ENCODE measurements at places on chromosomes 4 and X.

- no peak for DNase-seq
Measured at GRCh38 chr4:126708716-126709115, 924.0 kb upstream of the INTU start.

DNA sequence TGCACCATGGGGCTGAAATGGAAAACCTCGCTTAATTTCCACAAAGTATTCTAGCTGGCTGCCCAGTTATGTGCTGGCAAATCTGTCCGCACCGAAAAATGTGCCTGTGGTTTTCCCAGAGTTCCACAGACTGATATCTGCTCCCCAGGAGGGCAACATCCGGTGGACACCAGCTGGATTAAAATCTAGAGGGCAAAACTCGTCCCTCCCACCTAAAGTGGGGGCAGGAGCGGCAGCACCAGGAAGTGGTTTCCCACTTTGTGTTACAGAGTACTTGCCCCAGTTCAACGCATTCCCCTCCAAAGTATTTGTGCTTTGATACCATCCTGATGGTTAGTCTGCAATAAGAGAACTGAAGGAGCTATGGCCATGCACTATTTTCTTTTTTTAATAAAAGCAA lies 187.6 kb downstream of the TSPAN5 start:
- DNase-seq: no peak

DNA sequence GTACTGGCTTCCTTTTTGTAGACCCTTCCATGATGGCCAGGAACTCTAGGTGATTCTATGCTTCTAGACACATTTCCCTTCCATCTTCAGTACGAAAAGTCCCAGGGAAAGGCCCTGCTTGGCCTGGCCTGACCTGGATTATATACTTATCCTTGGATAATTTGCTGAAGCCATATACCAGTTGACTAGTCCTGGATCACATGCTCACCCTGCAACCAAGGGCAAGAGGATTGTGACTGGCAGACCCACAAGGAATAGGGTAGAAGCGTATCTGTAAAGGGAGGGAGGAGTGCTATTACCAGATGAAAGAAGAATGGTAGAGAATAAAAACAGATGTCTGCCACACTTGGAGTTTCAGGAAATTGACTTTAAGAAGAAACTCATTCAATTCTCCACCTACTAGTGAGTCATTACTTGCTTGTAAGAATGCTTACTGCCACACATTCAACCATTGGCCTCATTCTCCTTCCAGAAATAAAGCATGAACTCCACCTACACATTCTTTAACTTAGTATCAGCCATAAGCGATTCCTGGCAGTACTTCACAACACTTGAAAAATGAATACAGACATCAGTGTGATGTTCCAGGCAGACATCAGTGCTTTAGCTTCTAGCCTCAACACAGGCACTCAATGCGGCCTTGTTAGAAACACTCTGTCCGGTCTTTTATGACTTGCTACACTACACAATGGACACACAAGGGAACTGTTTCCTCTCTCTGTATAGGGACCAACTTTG lies 141.8 kb downstream of the CBR4 start:
- no peak for DNase-seq

GRCh38 chrX:148573119-148573518 lies 72.7 kb downstream of the AFF2 start:
- no peak for DNase-seq

DNA sequence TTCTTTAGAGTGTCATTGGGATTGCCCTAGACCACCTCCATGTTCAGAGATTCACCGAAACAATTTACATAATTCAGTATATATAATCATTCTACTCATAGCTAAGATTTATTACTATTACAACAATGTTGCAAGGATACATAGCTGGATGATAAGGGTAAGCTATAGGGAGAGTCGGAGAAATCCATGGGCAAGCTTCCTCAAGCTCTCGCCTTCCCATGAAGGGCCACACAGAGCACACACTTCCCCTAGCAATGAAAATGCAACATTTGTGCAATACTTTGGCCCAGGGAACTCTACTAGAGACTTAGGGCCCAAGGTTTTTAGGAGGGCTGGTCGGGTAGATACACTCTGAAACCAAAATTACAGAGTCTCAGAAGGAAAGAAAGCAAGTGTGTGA lies 49.7 kb upstream of the ABCG2 start:
- DNase-seq: no peak

DNA sequence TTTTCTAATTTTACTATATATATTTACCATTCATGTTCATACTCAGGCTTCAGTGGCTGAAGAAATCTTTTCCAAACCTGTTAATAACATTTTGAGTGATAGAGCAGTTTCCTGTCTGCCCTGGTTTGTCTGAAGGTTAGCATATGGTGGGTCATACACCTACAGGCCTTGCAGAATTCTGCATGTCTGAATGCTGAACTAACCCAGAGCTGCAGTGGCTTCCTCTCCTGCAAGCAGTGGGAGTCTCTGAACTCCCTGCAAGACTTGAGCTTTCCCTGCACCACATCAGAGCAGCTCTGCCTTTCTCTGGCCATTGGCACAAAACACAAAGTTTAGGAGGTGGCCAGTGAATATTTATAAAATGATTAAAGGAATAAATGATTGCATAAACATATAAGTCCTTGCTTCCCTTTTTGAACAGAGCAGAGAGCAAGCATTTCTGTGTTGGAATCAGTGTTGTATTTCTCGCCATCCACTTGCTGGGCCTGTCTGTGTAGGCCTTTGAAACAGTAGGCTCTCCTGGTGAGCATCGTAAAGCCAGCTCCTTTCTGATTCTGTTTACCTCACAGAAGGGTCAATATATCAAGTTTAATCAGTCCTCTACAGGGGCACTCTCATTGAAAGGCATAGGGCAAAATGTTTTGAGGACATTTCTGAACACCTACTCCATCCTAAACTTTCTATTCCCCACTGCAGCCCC lies 15.0 kb upstream of the UNC5C start:
- DNase-seq: no peak

GRCh38 chr4:16659079-16659478 lies 239.4 kb downstream of the LDB2 start:
- DNase-seq: no peak

DNA sequence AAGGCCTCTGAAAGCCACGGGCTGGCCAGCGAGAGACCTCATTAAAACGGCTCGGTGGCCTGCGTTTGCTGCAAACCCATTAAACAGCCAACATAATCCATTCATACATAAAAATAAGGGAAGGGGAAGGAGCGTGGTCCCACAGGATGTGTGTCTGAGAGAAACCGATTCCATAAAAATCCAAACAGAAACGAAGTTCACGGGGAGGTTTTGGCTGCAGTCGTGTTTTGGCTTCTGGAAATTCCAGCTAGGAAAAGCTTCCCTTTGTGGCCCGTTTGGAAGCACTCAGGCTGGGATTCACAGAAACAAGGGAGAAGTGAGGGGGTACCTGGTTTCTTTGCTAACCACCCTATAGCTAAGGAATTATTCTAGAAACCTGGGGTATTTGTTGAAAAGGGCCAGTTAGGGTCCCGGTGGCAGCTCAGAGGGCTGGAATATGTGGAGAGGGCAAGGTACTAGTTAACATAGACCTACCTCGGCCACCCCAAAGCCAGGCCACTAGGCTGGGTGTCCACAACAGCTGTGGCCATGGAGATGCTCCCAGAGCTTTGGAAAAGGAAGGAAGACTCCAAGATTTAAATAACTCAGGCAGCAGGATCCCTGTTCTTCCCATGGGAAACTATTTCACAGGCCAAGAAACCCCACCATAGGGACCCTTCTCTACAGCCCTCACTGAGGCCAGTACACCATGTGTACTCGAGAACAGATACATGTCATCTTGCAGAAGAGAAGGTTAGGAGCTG lies 166.8 kb downstream of the BCOR start:
- DNase-seq: no peak

DNA sequence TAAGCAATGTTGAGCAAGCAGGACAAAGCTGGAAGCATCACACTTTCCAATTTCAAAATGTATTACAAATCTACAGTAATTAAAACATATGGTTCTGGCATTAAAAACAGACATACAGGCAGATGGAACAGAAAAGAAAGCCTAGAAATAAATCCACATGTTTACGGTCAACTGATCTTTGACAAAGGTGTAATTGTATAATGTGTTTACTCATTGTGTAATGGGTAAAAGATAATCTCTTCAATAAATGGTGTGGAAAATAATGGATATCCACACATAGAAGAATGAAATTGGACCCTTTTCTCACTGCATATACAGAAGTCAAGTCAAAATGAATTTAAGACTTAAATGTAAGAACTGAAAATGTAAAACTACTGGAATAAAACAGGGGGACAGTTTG lies 394.2 kb downstream of the ANKRD50 start:
- no peak for DNase-seq

GRCh38 chr4:150960079-150960478 lies 55.0 kb downstream of the LRBA start:
- no peak for DNase-seq

- DNase-seq: no peak
Measured at GRCh38 chr4:106034220-106034619, 138.9 kb downstream of the NPNT start.

- DNase-seq: no peak
Measured at GRCh38 chrX:17007134-17007768, 60.8 kb downstream of the REPS2 start.

DNA sequence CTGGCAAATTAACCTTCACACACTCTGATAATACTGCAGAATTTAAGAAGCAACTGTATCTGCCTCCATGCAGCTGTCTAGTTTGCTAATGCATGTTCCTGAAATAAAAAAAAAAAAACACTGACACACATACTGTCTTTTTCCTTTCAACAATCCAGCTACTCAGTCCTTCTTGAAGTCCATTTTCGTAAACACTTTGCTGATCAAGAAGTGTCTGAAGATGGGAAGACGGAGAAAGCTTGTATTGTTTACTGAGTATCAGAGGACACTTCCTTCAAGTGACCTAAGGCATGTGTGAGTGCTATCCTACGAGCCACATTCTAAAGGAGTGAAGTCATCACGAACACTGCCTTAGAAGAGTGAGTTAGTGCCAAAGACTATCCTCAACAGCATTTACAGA lies 82.6 kb downstream of the LUZP4 start:
- DNase-seq: no peak

DNA sequence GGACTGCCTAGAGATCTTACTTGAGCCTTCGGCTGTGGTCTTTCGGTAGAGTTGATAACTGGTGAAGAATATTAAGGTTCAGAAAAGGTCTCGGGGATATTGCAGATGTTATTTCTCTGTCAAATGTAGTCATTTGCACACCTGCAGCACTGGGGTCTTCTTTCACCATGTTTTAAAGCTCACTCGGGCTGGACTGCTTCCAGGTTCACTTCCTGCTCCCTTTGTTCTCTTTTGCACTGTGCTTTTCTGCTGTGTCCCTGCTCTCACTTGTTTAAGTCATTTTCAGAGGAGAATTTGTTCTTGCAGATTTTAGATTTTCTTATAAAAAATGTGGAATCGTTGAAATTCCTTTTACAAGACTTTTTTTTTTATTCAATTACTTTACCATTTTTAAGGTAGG lies 68.5 kb downstream of the BMPR1B start:
- no peak for DNase-seq

DNA sequence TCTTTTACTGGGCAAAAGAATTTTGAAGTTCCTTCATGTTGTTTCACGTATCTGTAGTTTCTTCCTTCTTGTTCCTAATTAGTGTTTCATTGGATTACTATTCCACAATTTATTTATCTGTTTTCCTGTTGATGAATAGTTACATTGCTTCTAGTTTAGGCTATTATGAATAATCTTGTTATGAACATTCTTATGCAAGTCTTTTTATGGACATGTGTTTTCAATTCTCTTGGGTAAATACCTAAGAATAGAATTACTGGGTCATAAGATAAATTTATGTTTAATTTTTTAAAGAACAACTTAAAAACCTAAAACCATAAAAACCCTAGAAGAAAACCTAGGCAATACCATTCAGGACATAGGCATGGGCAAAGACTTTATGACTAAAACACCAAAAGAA lies 70.9 kb upstream of the RXFP1 start:
- DNase-seq: no peak

GRCh38 chr4:95534032-95534431 lies 14.7 kb downstream of the UNC5C start:
- no peak for DNase-seq

- DNase-seq: no peak
Measured at GRCh38 chr4:42391355-42391664, 6.0 kb upstream of the SHISA3 start.

DNA sequence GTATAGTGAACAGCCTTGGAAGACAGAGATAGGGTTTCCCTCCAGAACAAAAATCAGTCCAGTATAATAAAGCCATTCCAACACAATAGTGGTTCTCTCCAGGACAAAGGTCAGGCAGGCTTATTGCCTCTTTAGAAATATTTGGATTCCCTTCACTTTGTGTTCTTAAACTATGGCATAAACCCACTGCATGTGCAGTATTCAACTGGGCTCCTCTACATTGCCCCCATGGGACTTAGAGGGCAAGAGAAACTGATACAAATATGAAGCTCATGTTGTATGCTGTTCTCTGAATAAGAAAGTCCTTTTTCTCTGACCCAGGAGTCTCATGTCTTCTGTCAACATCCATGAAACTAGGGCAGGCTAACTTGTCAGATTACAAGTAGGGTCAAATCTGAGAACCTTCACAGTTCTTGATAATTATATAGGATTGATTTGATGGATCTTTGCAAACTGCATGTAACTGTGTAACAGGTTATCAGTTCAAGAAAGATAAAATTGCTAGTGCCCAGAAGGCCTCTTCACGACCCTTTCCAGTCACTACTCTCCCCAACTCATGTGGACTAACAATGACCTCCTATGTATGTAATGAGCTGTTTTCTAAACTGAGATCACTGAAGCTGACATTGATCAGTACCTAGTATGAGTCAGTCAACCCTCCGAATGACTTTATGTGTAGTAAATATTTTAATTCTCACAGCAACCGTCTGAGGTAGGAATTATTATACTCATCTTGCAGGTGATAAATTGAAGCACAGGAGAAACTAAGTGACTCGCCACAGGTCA lies 31.9 kb upstream of the FAM9C start:
- no peak for DNase-seq

DNA sequence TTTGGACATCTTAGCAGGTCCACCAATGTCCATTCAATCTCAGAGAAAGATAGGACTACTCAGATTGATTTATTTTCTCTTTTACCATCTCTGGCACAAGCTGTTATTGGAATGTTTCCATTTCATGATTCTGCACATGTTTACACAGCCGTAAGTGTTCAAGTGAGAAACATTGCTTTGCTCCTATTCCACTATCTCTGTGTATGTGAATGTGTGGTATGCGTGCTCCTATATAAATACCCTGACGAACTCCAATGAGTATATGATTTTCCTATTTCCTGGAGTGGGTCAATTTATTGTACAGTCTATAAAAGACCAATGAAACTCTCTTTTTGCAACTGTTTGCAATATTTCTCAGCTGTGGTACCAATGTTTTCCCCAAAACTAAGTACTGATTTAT lies 221.0 kb upstream of the GALNT7 start:
- no peak for DNase-seq

- no peak for DNase-seq
Measured at GRCh38 chrX:38335382-38335781, 8.1 kb upstream of the RPGR start.
